Right forelimb (tissue), 1 donor: ENCODE measurements at places on chromosomes 11 and 22.

DNA sequence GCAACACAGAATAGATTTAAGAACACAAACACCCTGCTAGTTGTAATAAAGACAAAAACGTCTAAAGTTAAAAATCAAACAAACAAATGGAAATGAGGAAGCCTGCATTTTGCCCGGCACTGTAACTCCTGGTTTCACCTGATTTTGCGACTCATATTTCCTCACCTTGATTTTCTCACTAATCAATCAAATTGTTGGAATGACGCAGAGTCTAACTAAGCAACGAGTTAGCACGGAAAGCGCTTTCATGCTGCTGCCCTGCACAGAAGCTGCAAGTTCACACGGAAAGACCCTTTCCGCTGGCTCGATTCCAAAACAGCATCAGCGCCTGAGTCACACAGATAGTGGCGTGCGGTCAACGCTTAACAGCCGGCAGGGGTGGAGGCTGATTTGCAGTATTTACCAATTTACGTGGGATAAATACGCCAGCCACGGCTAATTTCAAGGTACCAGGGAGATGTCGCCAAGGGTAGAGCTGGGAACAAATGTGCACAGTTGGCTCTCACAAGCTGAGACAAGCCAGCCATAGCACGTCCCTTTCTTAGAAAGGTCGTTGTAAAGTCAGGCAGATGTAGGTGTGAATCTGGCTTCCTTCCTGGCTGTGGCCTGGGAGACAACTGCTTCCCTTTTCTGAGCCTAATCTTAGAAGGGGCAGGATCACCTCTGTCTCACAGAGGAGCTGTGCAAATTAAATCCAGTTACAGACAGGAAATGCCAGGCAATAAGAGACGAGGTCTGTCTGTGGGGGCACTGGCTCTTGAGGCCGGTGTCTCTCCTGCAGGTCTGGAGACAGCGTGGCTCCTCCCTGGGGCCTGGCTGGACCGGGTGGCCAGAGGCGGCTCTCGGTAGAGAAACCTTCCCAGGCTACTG is 76.9 kb upstream of the TTLL12 start:
- peak; percentile 69 for DNase-seq

DNA sequence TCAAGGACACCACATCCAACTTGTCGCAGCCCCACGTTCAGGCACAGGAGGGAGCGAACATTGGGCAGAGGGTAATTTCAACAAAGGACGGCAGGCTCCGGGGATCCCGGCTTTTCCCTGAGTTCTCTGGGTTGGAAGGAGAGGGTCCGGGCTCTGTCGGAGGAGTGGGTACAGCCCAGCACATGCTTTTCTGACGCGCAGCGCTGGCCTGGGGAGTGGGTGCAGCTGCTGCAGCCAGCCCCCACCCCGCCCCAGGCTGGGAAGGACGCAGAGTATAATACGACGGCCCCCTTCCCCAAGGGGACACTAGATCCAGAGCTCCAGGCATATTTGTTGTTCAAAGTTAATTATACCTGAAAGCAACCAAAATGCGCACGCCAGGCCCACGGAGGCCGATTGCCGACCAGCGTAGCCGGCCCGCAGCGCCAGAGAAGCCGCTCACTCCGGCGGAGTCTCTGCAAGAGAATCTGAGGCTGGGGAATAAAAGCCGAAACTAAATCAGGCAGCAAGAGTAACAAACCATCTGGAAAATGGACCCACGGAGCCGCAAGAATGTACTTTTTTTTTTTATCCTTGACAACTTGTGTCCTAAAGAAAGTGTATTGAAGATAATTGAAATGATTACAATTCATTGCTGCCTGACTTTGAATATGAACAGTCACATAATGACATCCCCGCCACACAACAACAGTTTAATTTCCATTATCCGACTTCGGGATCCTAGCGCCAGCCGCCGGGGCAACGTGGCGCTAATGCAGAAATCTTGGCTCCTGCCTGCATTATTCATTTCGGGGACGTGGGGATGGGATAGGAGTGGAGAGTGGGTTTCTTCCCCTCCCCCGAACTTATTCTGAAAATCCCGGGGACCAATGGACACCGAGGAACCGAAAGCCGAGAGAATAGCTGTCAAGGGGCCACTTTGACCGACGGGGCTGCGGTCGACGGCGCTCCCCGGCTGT is 14.0 kb upstream of the PAX6 start:
- DNase-seq = peak; percentile 53

GRCh38 chr11:128814856-128815705 is 52.0 kb downstream of the KCNJ1 start:
- DNase-seq = peak; percentile 71

GRCh38 chr11:35366798-35367197 is 52.6 kb downstream of the SLC1A2 start:
- no peak for DNase-seq

DNA sequence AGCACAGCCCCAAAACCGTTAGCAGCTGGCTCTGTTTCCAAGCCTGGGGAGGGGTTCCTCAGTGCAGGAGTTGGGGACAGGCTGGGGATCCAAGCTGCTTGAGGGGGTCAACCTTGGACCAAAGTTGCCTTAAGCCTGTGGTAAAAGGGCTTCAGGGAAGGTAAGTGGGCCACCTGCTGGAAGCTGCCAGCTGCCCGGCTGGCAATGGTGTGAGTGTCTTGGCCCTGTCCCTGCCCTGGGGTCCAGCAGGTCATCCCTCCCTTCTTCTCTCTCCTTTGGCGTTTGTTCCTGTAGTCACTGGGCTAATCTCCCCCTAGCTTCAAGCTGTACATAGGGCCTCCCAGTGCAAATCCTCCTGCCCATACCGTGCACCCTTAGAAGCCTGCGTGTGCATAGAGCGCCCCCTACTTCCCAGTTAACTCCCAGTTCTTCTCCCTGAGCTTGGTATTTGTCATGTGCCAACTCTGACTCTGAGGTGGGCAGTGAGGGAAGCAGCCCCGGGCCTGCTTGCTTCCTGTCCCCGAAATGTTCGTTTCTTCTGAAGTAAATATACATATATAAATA is 4.4 kb downstream of the TMEM258 start:
- DNase-seq = no peak

DNA sequence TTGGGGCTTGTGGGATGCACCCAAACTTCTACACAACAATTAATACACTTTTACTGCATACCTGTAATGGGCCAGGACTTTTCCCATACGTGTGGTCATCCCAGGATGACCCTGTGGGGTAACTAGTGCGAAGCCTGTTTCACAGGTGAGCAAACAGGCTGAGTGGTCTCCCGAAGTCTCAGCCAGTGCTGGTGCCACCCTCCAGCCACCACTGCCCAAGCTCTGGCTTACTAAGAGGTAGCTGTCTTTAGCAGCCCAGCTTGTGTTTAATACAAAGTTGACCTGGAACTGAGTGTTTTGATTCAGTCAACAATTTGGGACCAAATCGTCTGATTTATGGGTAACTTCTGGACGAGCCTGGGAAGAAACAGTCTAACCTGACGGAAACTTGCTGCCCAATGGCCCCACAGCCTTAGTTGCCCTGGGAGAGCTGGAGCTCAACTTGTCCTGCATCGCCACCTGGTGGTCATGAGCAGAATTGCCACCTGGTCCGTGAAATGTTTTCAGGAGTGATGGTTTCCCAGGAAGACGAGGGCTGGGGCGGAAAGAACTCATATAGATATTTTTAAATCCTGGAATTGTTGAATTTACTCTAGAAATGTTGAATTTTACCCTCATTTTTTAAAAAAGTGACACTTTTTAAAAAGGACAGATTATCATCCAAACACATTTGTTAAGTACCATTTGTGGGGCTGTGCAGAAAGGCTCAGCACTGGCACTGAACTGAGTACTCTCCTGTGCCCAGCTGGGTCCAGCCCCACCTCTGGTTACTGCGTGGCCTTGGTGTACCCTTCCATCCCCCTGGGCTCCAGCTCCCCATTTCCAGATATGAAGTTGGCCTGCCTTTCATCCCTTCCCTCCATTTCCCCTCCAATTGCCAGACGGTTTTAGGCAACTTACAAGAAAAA is 95.5 kb upstream of the PARVA start:
- DNase-seq = peak; percentile 91

- DNase-seq = peak; percentile 79
These were observed 55.7 kb downstream of the MYH9 start for GRCh38 chr22:36331912-36332622.

GRCh38 chr11:110185121-110185591 is 92.0 kb downstream of the ZC3H12C start:
- no peak for DNase-seq

- no peak for DNase-seq
These were observed 1.8 kb downstream of the DCPS start for GRCh38 chr11:126305699-126306098.

GRCh38 chr11:80365980-80366379 is 925.1 kb upstream of the TENM4 start:
- no peak for DNase-seq

- no peak for DNase-seq
These were observed 18.3 kb downstream of the SMCO4 start for GRCh38 chr11:93524858-93525257.

- no peak for DNase-seq
These were observed 71.4 kb upstream of the LINC01488 start for GRCh38 chr11:69409812-69410645.

DNA sequence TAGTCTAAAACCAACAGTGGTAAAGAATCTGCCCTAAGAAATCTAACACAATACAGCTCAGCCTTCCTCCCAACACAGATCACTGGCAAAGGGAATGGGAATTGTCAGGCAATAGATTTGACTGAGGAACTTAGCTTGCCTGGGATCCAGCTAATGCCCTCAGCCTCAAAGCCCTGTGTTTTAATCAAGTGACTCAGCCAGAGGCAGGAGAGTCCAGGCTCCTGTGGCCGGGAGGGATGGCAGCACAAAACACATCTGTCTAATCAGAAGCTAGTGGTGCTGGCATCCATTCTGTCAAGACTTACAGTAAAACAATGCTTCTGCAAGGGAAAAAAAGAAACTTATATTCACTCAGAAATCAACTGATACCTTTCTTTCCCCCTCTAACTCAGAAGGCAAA is 5.6 kb downstream of the SYTL2 start:
- no peak for DNase-seq

DNA sequence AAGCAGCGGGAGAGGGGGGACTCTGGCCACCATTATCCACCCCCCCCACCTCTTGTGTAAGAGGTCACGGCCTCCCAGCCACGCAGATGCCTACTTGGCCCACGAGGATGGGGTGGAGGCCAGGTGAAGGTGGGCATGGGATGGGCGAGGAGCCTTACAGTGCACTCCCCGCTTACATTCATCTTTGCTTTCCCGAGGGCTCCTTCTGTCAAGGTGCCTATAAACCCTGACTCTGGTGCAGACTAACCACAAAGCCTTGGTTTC is 13.1 kb downstream of the NPTXR start:
- no peak for DNase-seq

DNA sequence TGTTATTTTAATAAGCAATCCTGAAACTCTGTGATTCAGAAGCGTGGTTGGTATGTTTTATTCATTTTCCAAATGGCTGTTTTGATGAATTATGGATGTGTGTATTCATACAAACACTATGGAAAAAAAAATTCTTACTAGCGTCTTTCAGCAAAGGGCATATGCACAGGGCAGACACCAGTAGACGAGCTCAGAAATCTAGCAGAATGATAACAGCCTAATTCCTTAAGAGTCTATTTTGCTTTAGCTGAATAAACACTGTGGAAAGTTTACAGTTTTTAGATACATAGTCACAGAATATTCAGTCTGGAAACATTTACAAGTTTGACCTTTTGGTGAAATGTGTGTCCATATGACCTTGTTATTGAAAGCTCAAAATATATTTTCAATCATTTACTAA is 418.8 kb upstream of the LUZP2 start:
- no peak for DNase-seq

DNA sequence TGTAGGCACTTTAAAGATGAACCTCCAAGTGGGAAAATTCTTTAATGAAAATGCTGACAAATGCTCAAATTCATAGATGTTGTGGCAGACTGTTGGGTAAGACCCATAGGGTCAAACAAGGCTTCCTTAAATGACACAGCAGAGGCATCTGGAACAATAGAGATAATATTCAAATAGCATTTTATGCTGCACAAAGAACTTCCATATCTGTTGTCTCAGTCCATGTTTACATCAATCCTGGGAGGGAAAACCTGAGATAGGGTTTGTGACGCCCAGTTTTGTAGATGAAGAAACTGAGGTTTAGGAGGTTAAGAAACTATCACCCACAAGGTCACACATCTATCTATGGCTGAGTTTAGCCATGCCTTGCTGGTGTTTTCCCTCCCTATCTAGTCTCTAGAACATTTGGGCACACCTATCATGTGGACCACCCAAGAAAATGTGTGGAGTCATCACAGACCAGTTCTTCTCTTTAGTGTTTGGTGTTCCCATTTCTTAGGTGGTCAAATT is 106.4 kb downstream of the EHF start:
- DNase-seq = no peak

DNA sequence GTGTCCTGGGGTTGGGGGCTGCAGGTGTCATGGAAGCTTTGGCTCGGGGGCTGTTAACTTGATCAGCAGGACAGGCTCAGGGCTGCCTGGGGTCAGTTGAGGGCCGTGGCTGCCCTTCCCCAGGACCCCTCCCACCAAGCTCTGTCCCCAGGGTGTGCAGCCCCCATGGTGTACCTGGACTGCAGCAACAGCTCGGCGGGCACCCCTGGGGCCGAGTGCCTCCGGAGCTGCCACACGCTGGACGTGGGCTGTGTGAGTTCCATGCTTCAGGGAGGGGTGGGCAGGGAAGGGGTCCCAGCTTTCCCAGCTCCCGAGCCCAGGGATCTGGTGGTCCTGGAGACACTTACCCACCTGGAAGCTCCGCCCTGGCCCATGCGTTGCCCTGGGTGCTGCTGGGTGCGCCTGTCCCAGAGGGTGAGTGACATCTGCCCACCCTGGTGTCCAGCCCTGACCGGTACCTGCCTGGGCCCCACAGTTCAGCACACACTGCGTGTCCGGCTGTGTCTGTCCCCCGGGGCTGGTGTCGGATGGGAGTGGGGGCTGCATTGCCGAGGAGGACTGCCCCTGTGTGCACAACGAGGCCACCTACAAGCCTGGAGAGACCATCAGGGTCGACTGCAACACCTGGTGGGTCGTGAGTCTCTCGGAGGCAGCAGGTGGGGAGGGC is 11.3 kb downstream of the MUC5B start:
- peak; percentile 32 for DNase-seq

DNA sequence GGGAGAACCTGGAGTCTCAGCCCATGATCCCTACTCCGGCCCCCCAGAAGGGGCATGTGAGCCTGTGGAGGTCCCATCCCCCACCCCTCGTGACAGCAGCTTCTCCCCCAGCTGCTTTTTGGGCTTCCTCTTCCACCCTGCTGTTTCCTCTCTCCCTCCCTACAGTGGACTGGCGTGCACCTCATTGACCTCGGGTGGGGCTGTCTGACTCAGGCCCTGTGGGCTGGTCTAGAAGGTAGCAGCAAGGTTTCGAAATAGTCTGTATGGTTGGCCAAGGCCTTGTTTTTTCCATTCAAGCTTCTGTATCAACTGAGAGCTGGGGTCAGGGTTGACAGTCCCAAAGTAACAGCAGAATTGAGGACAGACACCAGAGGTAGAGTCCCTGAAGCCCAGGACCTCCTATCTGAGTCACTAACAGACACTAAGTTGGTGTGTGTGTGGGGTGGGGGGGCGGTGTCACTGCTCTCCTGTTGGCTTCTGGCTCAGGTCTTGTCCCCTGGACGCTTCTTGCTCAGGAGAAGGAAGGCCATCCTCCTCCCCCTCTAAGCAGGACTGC is 7.7 kb downstream of the SLC37A2 start:
- DNase-seq = no peak
